ENCODE measurements at places on chromosomes 3 and 15. TPM values are rescaled to one million over a fixed set of nuclear protein-coding genes. Genes with fewer than 3 reads are reported as not detected.

DNA sequence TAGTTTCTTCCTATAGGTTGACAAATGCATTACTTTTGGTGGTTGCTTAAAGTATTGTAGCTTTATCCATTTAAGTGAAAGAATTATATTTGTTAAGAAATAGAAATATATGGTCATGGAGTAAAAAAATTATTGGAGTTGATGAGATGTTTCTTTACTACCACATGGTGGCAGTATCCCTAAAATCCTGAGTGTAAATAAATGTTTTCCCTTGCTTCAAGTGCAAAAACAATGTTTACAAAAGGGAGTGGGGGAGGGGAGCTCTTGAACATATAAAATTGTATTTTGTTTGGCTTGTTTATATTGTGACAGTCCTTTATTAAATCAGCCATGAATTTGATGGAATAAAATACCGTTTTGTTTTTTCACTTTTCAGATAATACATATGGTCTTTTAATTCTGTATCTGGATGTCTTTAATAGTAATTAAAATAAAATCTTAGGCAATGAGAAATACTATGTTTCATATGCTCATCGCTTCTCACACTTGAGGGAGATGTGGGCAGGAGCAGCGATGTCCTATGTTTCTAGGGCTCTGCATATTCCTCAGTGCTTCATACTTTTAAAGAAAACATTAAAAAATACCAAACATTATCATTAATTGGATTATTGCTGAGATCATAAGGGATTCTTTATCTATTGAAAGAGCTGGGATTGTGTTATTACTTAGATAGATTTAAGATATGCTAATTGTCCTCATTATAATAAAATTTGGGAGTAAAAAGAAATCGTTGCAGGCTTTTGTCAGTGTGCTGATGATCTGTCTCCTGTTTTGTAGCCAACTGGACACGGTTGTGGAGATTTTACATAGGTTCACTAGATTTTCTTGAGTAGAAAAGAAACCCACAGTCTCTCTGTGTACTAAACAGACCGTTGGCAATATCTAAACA, 349.7 kb downstream of the TUSC7 start:
- no peak for DNase-seq

GRCh38 chr15:56724232-56724631, 9.1 kb downstream of the ZNF280D start:
- no peak for DNase-seq

DNA sequence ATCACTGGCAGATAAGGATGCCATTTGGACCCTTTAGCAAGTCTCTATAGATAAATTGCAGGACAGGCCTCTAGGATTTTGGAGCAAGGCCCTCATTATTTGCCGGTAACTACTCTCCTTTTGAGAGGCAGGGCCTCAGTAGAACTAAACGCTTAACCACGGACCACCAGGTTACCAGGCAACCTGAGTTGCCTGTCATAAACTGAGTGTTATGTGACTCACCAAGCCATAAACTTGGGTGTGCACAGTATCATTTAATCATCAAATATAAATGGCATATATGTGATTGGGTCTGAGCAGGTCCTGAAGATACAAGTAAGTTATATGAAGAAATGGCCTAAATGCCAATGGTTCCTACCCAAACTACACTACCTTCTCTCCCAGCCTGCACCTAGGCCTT, 93.2 kb downstream of the BCHE start:
- DNase-seq, result no peak

GRCh38 chr3:135136361-135137100, 341.5 kb downstream of the EPHB1 start:
- no peak for DNase-seq

DNA sequence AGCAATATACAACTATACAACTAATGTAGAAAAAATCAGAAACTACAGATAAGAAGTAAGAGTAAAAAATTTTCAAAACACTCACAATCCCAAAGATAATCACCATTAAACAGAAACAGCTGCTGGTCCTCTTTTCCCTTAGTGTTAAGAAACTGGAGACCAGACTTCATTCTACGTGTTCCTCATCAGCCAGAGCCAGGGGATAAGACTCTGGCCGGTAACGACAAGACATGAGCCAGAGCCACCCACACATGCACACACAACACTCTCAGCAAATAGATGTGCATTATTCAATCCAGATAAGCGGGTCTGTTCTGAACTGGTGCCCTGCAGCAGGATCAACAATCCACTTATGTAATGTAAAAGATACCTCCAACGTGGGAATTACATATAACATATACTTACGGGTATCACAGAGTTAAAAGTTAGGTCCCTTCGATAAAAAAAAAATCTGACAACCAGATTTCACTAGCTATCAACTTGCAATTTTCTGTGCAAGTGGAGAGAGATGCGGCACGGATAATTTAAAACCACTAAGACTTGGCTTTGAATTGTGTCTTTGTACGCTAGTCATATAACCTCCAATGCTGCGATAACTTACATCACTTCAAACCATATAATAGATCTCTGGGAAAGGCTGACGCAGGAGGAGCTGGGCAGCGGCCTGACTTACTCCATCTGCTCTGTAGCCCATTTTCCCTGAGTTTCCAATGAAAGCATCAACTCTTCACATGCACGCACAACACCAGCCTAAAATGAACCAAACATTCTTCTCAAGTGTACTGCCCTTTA, 17.8 kb downstream of the PRICKLE2 start:
- peak; percentile 72 for DNase-seq

GRCh38 chr3:155102329-155102728, 22.2 kb downstream of the MME start:
- no peak for DNase-seq

Gene GOLGA8J
- total RNA-seq, result not detected
